ENCODE measurements at places on chromosomes 3 and 15.

GRCh38 chr15:59063042-59063441, 41.9 kb upstream of the CCNB2 start:
- DNase-seq, result no peak

DNA sequence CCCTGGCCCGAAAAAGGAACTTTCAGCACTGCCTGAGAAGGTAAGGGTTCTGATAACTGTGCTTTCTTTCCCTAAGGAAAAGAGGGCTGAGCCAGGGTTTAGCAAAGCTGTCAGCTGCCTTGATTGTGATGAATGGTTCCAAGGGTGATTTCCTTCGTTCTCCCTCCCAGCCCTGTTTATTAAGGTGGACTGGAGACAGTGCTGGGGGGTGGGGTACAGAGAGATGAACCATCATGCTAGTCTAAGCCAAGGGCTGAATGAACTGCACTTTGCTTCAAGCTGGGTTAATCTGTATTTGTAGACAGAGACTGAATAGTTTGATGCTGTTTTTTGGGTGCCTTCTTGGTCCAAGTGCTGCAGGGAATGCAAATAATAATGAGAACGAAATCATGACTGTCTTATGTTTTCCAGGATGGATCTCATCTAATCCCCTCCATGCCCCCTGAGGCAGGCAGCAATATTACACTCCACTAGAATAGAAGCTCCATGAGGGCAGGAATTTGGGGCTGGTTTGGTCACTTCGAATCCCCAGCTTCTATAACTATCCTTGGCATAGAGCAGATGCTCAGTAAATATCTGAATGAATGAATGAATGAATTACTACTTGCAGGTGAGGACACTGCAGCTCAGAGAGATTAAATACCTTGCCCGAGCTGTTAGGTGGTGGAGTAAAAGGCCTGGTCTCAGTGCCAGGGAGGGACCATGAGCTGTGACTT, 10.9 kb downstream of the PXYLP1 start:
- DNase-seq, result no peak

DNA sequence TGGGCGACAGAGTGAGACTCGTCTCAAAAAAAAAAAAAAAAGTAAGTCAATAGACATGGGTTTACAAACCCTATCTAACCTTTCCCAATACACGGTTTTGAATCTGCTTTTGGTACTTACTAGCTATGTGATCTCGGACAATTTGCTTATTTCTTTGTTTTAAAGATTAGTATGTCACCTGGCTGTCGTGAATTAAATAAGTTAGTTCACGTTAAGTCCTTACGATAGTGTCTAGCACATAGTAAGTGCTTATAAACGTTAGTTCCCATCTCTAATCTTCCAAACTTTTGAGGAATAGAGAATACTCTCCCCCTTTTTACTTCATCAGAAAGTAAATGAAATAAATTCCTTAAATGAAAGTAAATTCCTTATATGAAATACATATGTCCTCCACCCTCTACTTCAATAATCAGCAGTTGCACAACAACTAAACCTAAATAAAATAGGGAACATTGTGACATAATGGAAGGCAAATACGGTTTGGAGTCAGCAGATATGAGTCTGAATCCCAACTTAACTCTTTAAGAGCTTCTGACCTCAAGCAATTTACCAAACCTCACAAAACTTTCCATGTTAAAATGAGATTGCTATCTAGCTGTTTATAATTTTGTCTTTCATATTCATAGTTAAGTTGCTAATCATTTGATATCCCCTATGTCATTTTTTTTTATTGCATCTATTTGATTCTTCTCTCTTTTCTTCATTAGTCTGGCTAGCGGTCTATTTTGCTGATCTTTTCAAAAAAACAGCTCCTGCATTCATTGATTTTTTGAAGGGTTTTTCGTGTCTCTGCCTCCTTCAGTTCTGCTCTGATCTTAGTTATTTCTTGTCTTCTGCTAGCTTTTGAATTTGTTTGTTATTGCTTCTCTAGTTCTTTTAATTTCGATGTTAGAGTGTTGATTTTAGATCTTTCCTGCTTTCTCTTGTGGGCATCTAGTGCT, 134.6 kb downstream of the PEAK1 start:
- no peak for DNase-seq

GRCh38 chr3:13750731-13751130, 129.1 kb downstream of the WNT7A start:
- no peak for DNase-seq

GRCh38 chr3:183275418-183275817, 22.4 kb downstream of the B3GNT5 start:
- no peak for DNase-seq
